COR-L47 (cell line): ENCODE measurements at places on chromosomes 3 and 15.

GRCh38 chr3:64815789-64816188, 128.0 kb upstream of the ADAMTS9 start:
- DNase-seq, result no peak

- DNase-seq, result no peak
These were observed 8.6 kb downstream of the ZNF445 start for GRCh38 chr3:44468572-44469520.

DNA sequence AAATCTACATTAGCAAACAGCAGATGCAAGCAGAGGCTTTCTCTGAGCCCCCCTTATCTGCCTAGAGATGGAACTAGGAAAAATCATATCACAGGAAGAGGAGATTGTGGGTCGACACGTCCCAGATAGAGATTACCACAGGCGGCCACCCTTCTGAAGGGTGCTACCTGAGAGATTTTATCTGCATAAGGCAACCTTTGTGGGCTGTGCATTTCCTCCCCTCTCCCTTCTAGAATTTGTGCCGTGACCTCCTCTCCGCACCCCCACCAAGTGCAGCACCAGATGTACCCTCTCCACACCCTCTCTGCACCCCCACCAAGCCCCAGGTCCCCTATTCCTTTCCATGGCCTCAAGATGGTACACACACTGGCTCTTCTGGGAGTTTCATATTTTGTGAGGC, 27.4 kb downstream of the METTL6 start:
- DNase-seq, result no peak

DNA sequence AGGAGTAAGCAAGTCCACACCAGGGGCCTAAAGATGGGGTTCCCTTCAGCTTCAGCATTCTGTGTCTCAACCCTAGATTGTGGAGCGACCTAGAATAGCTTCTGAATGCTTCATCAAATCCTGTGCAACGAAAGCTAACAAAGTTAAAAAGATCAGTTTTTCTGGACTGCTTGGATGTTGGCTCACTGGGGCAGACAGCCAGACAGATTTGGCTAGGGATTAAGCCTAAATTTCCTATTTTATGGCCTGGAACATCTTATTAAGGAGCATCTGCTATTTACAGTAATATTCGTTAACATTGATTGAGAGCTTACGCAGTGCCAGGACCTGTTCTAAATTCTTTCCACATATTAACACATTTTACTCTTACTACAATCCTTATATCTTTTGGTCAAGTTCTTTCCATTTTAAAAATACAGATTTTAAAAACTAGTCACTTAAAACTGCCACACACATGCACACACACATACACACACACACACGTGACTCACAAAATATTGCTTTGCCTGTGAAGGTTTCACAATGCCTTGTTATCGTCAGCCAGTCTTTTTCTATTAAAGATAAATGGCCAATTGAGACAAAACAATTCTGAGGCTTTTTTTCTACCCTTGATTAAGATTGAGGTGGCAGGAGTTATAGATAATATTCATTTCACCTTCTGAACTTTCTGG, 173.3 kb upstream of the SNTN start:
- DNase-seq, result no peak

DNA sequence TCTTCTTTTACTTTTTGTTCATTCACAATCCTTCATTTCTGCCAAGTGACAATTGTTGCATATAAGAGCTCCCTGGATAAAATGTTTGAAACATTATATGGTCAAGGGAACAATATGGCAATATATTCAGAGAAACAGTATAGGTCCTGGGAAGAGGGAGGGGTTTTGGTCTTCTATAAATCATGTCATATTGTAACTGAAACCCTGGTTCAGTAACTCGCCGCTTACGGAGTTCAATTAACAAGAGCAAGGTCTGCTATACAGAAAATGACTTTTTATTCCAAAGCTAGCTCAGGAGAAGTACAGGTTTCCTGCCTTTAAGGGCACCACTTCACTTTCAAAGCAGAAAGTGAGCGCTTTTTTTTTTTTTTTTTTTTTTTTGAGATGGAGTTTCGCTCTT, 522.1 kb upstream of the TGFBR2 start:
- DNase-seq, result no peak

GRCh38 chr3:34948517-34948916, 690.8 kb upstream of the ARPP21 start:
- no peak for DNase-seq

GRCh38 chr15:101469520-101470288, 19.8 kb downstream of the PCSK6 start:
- no peak for DNase-seq

- no peak for DNase-seq
These were observed 42.6 kb downstream of the KY start for GRCh38 chr3:134608023-134608770.

DNA sequence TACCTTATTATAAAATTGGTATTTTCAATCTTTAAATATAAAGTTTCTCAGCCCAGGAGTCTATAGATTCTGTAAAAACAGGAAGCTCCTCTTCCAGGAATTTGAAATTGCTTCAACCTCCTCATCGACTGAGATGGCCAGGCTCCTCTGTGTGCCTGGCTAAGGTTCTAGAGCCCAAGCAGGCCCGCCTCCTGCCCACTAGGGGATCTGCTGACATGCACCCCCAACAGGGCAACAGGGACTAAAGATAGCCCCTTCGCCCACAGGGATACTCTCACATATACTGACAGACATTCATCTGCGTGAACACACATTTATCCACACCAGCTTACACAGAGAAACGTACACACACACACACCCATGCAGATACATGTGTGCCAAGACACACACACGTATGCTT, 183.1 kb upstream of the TLE3 start:
- no peak for DNase-seq

DNA sequence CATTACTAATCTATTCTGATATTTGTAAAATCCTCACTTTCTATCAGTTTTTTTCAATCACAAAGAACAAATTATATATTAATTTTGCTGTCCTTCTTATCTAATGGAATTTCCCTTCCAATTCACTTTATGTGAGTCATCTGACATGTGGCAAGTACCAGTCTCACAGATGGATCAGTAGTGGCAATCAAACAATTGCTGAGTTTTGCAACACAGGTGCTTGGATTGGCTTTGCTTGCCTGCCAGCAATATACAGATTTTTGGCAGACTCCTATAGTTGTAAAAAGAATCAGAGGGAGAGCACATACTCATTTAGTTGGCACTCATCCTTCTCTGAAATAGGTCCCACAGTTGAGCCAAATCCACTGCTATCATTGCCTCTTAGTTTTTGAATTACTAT, 83.7 kb downstream of the BCHE start:
- DNase-seq, result no peak

- no peak for DNase-seq
These were observed 194.5 kb downstream of the LRTM1 start for GRCh38 chr3:54733106-54734006.

DNA sequence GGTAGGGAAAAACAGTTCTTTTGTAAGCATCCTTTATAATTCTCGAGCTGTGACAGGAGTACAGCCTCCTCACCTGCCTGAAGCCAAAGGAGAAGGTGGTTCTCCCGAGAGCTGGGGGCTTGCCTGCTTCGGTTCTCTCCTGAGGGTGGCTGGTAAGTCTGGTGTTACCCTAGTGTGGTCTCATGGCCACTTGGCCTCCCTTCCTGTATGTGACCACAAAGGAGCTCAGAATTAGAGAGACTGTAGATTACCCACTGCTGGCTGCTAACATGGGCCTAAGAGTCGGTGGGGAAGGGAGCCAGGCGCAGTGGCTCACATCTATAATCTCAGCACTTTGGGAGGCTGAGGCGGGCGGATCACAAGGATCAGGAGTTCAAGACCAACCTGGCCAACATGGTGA, 12.6 kb downstream of the PDHB start:
- no peak for DNase-seq

DNA sequence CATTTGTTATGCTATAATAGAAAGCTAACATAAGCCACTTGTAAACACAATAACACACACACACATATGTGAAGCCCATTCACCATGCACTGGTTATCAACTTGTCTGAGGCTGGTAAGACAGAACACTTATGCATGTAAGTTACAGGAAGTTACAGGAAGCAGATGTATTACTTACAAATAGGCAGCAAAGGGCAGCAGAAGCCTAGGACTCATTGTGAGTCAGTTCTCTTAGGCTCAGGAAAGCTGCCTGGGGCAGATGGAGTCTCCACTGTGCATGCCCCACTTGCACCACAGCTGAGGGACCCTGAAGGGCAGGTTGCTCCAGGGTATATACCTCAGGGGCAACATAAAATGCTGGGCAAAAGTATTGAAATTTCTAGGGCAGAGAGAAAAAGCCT, 748.8 kb upstream of the CCDC54 start:
- no peak for DNase-seq

DNA sequence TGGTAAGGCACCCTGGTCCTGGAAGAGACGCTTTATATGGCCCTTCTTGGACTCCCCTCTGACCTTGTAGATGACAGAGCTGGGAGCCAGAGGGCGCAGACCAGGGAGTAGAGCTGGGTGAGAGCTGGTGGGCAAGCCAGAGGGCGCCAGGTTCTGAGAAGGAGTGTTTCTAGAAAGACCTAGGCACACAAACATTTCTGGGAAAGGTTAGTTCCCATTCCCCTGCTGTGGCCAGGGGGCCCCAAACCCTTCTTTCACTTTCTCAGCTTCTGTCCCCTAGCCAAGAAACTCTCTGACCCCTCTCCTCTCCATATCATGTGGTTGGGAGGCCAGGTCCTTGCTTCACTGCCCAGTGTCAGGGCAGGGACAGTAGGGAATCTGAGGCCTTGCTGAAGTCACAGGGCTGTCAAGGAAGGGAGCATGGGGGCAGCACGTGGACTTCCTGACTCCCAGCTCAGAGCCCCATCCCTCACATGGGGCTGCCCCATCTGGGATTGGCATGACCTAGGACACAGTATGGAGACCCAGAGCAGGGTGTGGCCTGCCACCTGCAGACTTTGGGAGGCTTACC, 3.6 kb downstream of the HEMK1 start:
- DNase-seq, result no peak

GRCh38 chr15:29130476-29130875, 139.1 kb downstream of the NSMCE3 start:
- no peak for DNase-seq

GRCh38 chr3:15064299-15064834, 748 bp downstream of the MRPS25 start:
- no peak for DNase-seq

DNA sequence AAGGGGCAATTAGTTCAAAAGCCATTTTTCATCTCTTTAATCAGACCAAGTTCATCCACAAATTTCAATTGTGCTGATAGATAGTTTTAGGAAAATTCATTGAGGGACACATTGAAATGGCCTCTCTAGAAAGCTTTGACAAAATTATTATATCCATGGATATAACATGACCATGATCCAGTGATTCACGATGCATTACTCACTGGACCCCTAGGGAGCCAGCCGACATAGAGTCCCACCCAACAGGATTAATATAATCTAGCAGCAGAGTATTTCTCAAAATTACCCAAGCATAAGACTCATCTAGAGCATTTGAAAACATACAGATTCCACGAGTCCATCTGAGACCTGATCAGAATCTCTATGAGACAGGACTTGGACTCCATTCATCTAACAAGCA, 100.3 kb downstream of the FRMD5 start:
- no peak for DNase-seq

DNA sequence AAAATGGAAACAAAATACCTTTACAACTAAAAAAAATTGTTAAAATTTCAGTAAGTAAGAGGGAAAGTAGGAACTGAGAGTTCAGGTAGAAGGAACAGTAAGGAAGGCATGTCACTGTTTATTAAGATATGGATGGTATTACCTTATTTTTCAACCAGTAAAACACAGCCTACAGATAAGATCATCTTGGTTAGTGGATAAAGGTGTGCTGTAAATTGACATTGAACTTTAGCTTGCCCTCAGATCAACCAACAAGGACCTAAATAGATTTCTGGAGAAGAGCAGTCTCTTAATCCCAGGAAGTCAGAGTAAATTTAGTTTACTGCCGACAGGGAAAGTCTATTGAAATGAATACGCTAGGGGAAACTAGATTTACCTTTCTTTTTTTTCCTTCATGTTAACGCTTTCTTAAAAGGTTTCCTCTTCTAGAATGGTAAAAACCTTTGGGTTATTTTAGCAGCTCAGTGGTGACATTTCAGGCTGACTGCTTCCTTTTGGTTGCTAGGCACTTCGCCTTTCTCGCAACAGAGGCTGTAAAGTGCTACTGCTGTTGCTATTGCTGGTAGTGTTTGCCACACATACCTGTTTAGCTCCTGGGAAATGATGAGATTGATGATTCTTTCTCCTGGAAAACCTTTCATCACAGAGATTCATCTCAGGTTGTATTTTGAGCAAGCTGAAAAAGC, 12.9 kb downstream of the DZIP3 start:
- DNase-seq, result no peak
